ENCODE measurements at places on chromosomes 16 and 17.

DNA sequence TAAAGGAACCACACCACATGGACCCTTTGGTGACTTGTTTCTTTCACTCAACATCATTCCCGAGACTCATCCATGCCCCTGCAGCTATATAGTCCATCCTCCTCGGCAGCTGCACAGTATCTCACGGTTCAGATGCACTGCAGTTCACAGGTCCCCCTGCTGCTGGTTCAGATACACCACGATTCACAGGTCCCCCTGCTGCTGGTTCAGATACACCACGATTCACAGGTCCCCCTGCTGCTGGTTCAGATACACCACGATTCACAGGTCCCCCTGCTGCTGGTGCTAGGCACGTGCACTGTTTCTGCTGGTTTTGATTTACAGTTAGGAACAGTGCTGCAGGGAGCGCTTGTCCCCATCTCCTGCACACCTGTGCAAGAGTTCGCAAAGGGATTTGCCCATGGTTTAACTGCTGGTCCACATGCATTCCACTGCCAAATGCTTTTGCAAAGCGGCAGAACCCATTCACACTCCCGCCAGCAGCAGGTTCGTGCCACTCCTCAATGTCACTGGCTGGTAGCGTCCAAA is 3.8 kb downstream of the HSDL1 start:
- no peak for DNase-seq

DNA sequence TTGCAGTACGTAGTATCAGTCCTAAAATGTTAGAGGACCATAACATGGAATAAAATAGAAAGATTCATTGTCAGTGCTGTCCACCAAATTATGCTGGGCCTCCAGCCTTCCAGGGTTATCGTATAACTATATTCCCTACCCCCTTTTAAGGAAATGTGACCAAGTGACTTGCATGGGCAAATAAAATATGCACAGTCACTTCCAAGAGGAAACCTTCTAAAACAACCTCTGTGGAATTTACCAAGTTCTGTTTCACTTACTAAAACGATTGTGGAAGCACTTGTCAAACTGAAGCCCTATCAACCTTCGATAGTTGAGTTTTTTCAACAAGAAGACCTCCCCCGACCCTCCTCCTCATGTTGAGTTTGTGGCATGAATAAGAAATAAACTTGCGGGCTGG is 345.4 kb upstream of the C16orf82 start:
- DNase-seq: no peak

GRCh38 chr16:57371494-57372371 is 557 bp upstream of the CX3CL1 start:
- DNase-seq: no peak

GRCh38 chr16:26594666-26595065 is 472.1 kb upstream of the C16orf82 start:
- no peak for DNase-seq

DNA sequence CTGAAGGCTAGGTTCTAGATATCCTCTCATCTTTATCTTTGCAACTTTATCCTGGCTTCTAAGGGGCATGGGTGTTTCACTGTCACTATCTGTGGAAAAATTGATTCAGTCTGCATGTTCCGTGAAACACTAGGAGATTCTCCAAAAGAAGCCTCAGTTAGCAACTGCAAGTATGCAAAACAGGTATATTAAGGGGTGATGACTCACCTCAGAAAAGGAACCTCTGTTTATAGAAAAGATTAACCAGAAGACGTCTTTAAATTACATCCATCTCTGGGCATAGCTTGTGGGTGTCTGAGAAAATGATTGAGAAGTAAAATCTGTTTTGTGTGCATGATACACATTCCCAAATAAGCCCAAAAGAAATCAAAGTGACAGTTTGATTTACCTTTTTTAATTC is 353.8 kb upstream of the HSBP1 start:
- DNase-seq: no peak

GRCh38 chr17:75318615-75319222 is 29.5 kb upstream of the SLC25A19 start:
- no peak for DNase-seq

DNA sequence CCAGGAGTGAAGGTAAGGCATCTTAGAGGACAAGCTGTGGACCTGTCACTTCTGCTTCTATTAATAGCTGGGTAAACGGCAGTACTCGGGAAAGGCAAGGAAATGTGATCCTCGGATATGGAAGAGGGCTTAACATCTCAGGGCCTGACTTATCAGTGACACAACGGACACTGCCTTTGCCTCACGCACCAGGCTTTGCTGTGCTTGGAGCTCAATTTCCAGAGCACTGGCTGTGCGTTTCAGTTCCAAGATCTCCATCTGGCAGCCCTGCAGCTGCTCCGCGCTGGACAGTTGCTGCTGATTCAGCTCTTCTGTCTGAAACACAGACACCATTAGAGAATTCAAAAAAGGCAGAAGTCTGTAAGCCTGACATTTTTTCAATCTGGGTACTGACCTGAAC is 3.5 kb downstream of the KRT40 start:
- no peak for DNase-seq

DNA sequence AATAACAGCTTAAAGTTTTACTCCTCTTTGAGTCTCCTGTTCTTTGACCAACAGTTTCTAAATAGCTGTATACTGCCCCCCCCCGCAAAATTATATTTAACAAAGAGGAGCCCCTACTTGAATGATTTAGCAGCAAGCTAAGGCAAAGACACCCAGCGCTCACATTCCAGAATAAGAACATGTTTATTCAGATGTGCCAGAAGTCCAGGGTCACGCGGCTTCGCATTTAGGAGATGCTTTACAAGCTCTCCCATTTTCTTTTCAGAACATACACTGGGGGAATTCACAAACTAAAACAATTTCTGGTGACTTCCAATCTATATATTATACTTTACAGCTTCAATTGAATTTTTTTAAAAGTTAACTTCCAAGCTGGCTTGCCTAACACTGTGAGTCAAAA is 5.3 kb downstream of the PLD6 start:
- no peak for DNase-seq

DNA sequence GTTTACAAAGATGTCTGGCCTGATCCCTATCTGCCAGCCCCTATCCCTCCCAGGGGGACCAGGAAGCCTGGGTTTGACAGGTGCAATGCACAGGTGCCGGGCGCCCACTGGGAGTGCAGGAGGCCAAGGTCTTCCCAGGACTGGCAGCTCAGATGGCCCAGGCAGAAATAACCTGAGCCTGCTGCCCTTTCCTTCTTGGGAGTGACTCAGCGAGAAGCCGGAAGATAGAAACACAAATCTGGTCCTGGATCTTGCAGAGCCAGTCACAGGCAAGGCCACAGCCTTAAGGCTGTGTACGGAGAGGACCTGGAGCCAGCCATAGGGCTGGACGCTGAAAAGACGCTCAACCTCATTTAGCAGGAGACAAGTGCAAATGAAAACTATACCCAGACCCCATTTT is 27.7 kb downstream of the GPR142 start:
- DNase-seq: no peak

- DNase-seq: no peak
These were observed 87.4 kb downstream of the RBFOX1 start for GRCh38 chr16:7420079-7420478.

GRCh38 chr17:74202938-74203337 is 540 bp upstream of the RPL38 start:
- no peak for DNase-seq

DNA sequence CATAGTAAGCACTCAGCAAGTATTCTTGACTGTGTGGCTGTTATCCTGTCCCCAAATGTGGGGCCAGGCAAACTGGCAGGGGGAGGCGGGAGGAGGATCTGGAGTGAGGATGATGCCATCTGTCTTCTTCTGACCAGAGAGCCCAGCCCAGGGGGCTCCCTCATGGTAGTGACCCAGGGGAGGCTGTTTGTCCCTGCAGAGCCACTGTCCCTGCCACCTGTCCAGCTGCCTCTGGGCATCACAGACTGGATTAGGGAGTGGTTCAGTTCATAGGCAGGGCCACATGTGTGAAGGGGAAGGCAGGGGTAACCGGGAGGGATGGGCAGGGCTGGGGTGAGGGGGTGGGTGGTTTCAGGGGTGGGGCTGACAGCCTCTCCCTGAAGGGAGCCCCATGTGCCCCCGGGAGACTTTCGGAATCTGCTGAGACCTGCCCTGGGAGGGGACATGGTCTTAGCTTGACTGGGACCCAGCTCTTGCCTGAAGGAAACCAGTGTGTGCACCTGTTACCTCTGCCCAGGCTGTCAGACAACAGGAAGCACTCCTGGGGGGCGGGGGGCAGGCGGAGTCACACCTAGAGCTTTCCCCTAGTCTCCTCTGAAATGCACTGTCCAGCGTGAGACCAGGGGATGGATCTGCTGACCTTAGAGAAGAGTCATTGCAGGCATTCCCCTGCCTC is 15.2 kb downstream of the ARHGAP23 start:
- DNase-seq: no peak

GRCh38 chr17:79212149-79213087 is 137.8 kb downstream of the ENGASE start:
- no peak for DNase-seq

- no peak for DNase-seq
These were observed 35.9 kb upstream of the ACSM2B start for GRCh38 chr16:20611975-20612481.

DNA sequence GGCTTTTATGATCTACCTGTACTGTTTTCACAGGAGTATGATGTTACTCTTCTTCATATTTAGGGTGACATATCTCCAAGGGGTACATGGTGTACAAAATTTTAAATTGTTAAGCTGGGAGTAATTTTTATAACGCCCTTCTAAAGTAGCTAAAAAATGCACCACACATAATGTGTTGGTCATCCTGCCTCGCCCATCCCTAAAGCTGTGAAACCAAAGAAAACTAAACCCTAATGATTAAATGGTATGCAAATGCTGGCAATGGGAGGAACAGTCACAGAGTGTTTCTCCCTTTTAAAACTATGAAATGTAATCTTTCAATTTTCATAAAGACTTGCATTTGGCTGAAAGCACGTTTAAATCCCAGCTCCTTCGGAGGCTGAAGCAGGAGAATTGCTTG is 2.0 kb upstream of the KRT24 start:
- no peak for DNase-seq

GRCh38 chr17:16465861-16466338 is 26.1 kb downstream of the LRRC75A start:
- DNase-seq: no peak

DNA sequence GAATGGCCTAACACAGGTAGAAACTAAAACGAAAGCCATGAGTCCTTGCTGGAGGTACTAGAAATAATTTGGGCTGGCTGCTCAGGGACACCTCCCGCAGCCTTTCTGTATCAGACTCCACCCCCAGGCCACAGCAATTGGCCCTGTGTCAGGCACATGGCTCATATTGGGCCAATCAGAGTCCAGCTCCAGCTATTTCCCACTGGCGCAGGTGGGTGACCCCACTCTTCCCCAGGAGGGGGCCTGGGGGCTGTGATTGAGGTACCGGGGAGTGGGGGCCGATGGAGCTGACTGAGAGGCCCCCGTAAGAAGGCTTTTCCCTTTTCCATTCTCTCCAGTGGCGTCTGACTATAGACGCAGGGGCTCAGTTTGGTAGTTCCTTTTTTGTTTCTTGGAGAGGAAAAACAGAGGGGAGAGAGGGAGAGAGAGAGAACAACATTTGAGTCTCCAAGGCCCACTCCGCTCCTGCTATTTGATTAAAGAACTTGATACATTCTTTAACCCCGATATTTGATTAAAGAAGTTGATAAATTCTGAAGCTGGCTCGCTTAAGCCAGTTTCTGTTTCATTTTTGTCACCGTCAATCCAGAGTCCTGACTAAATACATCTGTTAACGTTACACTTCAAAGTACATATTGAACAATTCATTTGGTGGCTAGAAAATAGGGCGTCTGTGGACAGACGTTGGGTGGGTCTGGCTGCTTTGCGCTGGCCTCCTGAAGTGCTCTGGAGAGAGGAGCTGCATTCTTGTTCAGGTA is 26.3 kb downstream of the FOXL1 start:
- no peak for DNase-seq

GRCh38 chr16:11687601-11688519 is 19.6 kb downstream of the SNN start:
- no peak for DNase-seq

- no peak for DNase-seq
These were observed 20.4 kb upstream of the MPHOSPH6 start for GRCh38 chr16:82190386-82190785.

DNA sequence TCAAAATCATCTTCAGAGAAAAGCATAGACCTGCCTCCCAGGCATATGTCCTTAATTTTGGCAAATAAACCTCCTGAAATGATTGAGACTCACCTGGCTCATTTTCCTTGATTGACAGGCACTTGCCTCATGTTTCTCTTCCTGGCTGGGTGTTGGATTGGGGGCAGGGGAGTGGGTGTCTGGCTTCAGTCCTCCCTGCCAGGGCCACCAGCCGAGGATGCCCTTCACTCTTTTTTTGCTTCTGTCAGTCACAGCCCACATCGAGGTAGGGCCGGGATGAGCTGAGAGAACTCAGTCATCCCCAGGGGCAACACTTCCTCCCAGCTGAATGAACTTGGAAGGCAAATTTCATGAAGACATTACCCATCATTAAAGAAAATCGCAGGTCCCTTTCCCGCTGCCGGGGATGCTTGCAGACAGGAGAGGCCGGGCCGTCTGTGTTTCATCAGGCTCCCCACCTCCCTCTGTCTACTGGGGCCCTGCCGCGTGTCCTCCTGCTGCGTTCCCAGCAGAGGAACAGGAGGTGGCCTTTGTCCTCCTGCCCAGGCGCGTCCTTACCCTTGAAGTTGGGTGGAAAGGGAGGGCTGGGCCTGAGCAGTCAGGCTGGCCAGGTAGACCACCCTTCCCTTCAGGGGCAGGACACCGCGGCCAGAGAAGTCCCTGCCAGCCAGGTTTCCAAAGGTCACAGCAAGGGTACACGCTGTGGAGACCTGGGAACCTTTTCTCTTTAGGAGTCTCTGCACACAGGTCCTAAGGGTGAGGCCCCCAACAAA is 11.2 kb upstream of the DNAH17 start:
- no peak for DNase-seq

GRCh38 chr17:72135546-72136325 is 14.9 kb downstream of the SOX9 start:
- no peak for DNase-seq

- no peak for DNase-seq
These were observed 100.5 kb upstream of the HS3ST3A1 start for GRCh38 chr17:13702266-13702665.

DNA sequence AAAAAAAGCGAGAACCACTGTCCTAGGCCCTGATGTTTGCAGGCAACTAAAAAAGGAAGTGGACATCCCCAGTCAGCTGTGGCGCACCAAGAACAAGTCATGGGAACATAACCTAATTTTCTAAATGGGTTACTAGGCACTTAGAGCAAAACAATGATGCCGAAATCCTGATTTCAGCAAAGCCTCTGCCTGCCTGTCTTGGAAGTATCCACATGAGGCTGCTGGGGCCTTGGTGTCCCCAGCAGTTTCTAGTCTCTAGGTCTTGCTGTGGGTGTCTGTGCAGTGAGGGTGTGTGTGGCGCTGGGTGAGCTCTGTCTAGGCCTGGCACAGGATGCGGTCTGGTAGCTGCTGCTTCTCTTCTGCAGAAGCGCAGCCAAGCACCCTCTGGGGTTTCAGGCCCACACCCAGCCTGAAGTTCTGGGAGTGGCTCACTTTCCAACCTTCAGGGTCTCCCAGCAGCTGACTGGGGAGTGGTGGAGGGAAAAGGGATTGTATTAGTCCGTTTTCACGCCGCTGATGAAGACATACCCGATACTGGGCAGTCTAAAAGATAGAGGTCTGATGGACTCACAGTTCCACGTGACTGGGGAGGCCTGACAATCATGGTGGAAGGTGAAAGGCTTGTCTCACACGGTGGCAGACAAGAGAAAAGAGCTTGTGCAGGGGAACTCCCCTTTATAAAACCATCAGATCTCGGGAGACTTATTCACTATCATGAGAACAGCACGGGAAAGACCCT is 21.1 kb downstream of the STH start:
- DNase-seq: no peak

- no peak for DNase-seq
These were observed 3.3 kb upstream of the FASN start for GRCh38 chr17:82101301-82101715.

Data from H4 (cell line).